Mesendoderm (in vitro differentiated cells): ENCODE measurements at places on chromosomes 7 and 10.
A peak's percentile ranks its signal among the peaks of the same experiment; 100 is the strongest.

- peak; percentile 65 for DNase-seq
These were observed 26.1 kb upstream of the CCNJ start for GRCh38 chr10:96017191-96017687.

DNA sequence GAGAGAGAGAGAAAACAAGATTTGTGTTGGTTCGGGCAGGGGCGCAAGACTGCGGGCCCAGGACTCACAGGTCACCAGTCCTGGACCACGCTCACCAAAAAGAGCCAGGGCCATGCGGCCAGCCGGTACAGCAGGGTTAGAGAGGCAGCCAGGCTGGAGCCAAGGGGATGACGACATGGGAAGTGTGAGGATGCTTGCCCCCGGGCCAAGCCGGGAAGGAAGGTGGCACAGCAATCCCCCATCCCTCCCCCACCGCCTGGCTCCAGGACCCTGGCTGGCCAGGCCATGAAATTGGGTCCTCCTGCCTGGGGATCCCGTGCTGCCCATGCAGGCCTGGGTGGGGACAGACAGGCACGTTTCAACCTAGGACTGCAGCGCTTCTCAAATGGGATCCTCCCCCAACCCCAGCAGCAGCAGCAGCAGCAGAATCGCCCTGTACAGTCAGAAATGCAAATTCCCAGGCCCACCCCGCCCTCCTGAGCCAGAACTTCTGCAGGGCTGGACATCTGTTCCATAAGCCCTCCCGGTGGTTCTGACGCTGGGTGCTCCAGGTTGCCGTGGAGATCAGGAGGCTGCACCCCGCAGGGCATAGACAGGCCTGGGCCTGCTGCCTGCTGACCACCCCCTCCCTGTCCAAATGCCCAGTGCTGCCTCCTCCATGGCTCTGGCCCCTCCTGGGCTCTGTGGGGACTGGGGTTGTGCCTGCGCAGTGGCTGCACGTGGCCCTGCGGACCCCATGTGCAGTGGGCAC, 35.0 kb downstream of the YKT6 start:
- DNase-seq = no peak

DNA sequence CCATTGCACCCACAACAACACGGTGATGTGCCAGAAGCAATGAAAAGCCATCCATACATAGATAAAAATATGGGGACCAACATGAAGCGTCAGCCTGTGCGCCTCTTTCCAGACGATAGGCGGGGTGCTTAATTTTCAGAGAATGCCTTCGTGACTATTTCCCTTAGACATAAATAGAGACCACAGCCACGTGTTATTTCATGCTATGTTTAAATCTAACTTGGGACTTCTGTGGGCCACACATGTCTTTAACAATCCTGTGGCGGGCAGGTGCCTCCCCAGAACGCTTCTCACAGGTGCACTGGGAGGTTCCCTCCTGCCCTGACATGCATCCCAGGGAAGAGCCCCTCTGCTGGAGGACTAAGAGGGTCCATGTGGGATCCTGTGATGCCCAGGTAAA, 259.7 kb downstream of the ADARB2 start:
- no peak for DNase-seq

- DNase-seq = no peak
These were observed 236.1 kb upstream of the GLI3 start for GRCh38 chr7:42473099-42473498.

- peak; percentile 2 for DNase-seq
These were observed 349.7 kb upstream of the NRP1 start for GRCh38 chr10:33684211-33684611.
